ENCODE measurements at places on chromosomes 1 and 21.

GRCh38 chr1:26169669-26170471, at the start of gene ZNF593:
TSS of gene ZNF593 (plus strand) at chr1:26169908. CDS start at chr1:26169984, 76 bp downstream.
- DNase-seq, result peak; percentile 84

DNA sequence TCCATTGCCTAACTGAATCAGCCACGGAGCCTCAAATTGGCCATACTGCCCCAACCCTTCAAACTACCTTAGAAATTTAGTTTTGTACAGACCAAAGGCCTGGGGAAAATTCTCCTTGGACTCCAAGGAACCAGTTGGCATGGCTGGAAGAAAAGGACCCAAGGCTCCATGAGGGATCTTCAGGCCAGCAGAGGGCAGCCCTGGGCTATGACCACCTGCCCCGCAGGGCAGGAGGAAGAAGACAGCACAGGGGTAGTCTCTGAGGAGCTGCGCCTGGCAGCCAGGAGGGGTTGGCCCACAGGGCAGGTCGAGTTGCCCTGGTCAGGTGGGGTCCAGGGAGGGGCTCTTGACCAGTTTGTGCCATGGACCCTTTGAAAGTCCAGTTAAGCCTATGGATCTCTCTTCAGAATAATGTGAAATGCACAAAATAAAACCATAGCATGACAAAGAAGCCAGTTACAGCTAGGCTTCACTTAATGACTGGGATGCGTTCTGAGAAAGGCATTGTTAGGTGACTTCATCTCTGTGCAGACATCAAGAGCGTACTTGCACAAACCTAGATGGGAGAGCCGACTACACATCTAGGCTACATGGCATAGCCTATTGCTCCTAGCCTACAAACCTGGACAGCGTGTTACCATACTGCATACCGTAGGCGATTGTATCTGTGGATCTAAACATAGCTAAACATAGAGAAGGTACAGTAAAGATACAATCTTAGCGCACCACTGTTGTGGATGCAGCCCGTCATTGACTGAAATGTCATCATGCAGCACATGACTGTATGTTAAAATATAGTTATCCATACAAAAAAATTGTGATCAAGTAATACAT, 26.1 kb downstream of the CACNA1S start:
- DNase-seq, result peak; percentile 4

DNA sequence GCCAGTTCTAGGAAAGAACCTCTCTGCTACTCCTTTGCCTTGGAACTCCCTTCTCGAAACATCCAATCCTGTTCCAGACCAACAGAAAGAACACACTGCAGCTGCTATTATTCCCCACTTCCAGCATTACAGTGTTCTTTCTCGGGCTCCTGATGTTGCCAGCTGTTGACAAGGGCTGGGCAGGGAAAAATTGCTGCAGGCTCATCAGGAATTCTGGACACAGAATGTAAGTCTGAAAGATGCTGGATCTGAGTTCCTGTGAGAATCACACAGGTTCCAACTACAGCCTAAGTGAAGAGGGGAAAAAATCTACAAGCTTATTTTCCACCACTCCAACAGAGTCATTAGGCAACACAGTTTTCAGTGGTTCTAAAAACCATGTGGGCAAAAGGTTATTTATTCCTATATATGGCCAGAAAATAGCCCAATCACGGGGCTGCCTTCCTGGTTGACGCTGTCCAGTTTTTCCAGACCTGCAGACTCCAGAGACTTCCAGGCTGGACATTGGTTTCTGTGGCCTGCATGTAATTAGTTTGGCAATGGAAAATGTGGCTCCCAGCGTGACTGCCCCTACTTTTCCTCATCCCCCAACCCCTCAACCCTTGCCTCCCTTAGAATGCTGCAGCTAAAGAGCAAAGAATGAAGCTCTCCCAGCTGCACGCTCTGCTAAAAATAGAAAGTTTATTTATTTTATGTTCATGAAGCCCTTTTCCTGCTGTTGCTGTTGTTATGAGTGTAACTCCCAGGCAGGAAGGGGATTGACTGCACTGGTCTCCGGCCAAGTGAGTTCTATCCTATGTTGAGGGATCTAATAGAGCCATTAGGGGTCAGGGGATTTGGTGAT, 8.3 kb upstream of the KIAA0040 start:
- DNase-seq, result no peak

DNA sequence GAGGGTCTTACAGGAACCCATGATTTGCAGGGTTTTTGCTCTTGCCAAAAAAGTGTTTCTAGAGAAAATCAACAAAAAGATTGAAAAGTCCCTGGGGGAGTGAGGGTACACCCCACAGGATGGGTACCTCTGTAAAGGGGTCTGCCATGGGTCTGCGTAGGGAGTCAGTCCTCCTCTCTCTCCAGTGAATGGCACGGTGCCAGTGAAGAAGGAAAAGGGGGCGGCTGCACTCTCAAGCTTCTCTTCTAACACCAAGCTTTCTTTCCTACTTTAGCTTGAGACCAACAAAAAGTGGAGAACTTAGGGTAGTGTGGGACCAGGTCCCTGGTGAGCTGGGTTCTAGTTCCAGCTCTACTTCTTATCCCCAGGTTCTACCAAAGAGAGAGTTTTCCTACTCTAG, 87.4 kb downstream of the GLUL start:
- DNase-seq, result no peak

DNA sequence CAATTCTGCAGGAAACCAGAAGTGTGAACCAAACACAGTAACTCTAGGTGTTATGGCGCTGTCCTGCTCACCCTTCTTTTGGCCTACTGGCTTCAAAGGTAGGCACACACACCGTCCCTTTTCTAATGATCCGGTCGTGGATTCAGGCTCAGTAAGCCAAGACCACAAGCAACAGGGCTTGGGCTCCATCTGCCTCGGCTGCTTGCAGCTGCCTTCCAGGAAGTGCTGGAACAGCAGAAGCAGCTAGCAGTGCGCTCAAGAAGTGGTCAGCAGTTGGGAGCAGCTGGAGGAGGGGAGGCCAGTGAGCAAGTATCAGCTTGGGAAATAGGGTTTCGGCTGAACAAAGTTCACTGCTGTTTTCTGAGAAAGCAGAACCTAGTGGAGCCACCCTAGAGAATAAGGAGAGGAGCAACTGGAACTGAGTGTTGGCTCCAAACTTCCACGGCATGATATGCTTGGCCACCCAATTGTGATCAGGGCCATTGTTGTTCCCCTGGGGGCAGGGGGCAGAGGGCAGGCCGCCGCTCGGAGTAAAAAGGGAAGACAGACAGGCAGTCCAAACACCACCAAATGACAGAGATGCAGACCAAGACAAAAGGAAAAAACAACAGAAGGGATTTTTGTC, 173.4 kb downstream of the TOMM20 start:
- DNase-seq, result no peak

- no peak for DNase-seq
Observed at GRCh38 chr1:41485605-41486004, 1.1 kb upstream of the EDN2 start.

DNA sequence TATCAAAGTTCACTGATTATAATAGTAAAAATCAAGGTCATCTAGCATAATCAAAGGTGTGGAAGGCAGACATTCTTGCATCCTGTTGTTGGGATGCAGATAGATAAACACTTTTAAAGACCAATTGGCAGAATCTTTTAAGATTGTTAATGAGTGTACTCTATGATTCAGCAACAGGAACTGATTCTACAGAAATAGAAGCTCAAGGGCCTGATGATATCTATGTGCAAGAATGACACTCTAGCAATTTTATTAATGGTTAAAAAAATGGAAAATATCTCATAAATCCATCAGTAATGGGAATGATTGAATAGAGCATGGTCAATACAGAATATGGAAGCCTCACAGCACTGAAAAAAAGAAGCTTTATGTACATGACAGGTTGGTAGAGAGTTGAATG, 2.2 kb upstream of the ATP1A4 start:
- DNase-seq, result no peak

- DNase-seq, result no peak
Observed at GRCh38 chr1:100077531-100077930, 55.2 kb downstream of the SASS6 start.

- no peak for DNase-seq
Observed at GRCh38 chr1:6180268-6180706, at the start of gene CHD5. TSS of gene CHD5 (minus strand) at chr1:6180321. CDS start at chr1:6180023, 298 bp downstream.

GRCh38 chr1:174465855-174466254, 18.1 kb downstream of the GPR52 start:
- no peak for DNase-seq

DNA sequence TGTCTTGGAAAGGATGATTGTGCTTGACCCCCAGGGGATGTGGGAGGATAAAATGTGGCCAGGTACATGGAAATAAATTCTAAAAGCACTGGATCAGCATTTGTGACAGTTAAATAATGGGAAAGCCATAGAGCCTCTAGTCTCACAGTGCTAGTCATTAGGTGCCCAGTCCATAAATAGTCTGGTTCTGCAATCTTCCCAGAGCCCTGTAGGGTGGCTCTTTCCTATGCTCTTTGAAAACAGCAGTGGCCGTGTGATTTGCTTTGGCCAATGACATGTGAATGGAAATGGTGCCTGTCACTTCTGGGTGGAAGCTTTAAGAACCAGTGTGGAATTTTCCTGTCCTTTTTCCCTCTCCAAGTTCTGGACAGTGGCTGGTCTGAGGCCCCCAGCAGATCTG, 113.2 kb downstream of the TRABD2B start:
- no peak for DNase-seq

GRCh38 chr21:44912158-44912473, 8.6 kb downstream of the ITGB2 start:
- DNase-seq, result no peak

DNA sequence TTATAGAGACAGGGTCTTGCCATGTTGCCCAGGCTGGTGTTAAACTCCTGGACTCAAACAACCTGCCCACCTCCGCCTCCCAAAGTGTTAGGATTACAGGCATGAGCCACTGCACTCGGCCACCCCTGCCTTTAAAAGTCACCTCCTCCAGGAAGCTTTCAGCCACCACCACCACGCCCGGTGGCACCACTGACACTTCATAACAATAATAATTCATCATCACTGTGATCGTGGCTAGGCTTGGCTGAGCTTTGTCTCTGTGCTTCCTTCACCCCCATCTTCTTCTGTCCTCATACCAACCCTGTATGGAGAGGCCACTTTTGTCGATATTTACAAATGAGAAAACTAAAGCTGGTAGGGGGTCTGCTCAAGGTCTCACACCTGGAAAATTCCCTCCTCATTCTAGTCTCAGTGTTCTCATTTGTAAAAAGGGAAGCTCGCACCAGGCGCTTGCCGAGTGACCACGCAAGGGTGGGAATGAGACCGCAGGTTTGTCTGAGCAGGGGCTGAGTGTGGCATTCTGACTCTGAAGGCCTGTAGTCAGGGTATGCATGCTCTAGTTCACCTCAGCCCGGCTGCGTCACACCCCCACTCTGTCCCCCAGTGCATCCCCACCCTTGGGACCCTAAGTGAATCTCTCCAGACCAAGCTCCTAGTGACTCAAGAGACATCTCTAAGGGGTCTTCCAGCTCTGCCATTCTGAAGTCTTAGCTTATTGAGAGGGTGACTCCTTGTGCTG, 12.9 kb upstream of the EPHA2 start:
- no peak for DNase-seq

- DNase-seq, result no peak
Observed at GRCh38 chr1:1374589-1374928, 448 bp downstream of the AURKAIP1 start.

DNA sequence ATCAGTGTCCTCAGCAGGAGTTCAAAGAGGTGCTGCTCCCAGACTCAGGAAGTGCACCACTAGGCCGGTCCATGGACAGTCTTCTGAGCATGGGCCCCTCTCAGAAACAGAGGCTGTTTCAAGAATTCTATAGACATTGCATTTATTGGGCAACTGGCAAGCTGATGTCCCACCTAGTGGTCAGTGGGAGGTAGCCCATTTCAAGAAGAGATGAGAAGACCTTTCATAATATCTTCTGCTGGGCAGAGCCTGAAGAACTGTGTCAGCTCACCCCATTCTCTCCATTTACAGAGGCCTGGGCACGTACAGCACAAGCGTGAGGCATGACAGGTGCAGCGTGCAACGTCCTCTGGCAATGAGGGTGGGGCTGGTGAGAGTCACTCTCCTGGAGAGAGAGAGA, 216.0 kb downstream of the DYRK1A start:
- no peak for DNase-seq

GRCh38 chr1:18527921-18528320, 47.2 kb downstream of the KLHDC7A start:
- DNase-seq, result no peak

GRCh38 chr1:30588311-30589073, 134.9 kb downstream of the MATN1 start:
- DNase-seq, result no peak

DNA sequence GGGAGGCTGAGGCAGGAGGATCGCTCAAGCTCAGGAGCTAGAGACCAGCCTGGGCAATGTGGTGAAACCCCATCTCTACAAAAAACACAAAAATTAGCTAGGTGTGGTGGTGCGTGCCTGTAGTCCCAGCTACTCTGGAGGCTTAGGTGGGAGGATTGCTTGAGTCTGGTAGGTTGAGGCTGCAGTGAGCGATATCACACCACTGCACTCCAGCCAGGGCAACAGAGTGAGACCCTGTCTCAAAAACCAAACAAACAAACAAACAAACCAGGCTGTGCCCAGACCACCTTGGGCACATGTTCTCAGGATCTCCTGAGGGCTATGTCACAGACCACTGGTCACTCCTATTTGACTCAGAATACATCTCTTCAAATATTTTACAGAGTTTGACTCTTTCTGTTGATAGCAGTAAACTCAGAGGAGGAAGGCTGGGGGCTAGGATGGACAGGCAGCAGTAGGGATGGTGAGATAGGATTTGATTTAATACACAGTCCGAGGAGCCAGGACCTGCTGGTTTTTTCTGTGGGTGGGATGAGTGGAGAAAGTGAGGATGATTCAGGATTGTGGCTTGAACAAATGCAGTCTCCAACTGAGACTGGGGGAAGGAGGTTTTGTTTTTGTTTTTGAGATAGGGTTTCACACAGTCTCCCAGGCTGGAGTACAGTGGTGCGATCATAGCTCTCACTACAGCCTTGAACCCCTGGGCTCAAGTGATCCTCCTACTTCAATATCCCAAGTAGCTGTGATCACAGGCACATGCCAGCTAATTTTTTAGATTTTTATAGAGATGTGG, 46.5 kb downstream of the OLFML3 start:
- DNase-seq, result no peak

- DNase-seq, result no peak
Observed at GRCh38 chr21:31893851-31894415, 21.1 kb downstream of the HUNK start.

DNA sequence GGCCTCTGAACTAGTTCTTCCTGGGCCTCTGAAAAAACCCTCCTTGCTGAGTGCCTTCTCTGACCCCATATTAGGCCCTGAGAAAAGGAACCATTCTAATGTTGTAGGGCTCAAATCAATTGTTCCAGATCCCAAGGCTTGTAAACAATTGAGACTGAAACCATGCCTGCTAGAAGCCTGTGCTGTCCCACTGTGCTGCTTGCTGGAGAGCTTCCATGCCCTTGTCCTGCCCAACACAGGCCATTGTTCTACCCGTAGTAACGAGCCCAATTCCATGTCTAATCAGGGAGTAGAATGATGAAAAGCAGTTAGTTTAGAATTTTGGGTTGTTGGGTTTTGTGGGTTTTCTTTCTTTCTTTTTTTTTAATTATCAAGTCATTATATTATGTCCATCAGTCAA, 47.4 kb downstream of the ZNF281 start:
- no peak for DNase-seq

GRCh38 chr1:80305466-80305865, 1298.9 kb upstream of the ADGRL4 start:
- no peak for DNase-seq

Measured in stimulated activated CD4-positive, alpha-beta T cell treated with anti-CD3 and anti-CD28 coated beads, TNF-alpha, amount 100 ng/mL, for 24 hours (primary cell).